SK-MEL-5 (cell line): ENCODE measurements at places on chromosomes 4 and X.

DNA sequence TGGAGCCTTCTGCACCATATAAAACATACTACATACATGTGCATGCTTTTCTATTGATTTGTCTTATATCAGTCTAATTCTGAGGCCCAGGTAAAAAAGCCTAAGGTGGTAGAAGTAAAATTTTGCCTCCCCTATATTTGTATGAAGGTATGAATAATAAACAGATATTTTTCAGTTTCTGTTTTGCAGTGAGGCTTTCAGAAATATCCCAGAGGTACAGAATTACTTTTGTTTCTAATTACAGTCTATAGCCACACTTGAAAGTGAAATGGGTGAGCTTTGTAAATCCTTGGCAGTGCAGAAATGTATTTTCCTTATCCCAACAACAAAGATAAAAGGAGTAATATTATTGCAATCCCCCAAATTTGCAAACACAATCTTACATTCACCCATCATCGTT lies 59.5 kb downstream of the DDX60 start:
- no peak for DNase-seq

DNA sequence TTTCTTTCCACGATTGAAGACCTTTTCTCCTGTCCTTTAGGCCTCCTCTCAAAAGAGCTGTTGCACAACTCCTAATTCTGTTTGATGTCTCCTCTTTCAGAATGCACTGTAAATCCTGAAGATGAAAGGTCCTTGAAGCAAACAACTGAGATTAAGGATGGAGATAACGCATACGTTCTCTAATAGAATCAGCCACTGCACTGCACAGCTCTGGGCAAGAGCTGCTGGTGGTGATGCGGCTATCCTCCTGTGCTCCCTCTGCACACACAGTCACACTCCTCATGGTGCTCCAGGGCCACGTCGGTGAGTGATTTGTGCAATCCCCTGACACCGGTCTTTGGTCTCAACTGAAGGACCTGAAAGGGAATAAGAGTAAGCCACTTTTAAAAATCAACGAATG lies 208.7 kb downstream of the PDGFC start:
- DNase-seq: no peak

GRCh38 chr4:37663552-37663951 lies 22.6 kb downstream of the RELL1 start:
- no peak for DNase-seq

- no peak for DNase-seq
Observed at GRCh38 chr4:117425636-117426035, 340.3 kb upstream of the TRAM1L1 start.

DNA sequence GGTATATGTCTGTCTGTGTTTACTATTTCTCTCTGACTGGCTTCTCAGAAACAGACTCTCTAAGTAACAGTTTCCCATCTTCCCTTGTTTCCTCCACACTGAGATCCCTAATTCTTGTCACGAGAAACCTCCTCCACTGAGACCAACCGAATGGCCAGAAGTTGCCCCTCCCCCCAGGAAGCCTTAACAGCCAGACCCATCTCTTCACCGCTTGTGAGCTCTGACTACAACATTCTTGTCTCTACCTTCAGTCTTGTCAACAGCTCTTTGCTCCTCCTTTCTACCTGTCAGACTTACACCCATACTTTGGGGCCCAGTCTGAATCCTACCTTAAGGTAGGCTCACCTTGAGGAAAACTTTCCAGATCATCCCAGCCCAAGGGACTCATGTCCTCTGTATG lies 90.8 kb downstream of the NHSL2 start:
- DNase-seq: peak; percentile 4
